ENCODE measurements at places on chromosomes 4 and X. TPM values are rescaled to one million over a fixed set of nuclear protein-coding genes. Genes with fewer than 3 reads are reported as not detected.

Gene FAM184B
- not detected for total RNA-seq

Gene SHROOM4
- total RNA-seq, result 4.3 TPM

Gene CAPN6
- 0.99 TPM for total RNA-seq

Gene VSIG4
- 213 TPM for total RNA-seq

Gene WWC2
- total RNA-seq, result 53.5 TPM

Gene DCX
- total RNA-seq, result 0.16 TPM

Gene TIMM8A
- total RNA-seq, result 7.1 TPM

Gene CABS1
- total RNA-seq, result not detected

Gene NKRF
- 4.9 TPM for total RNA-seq

DNA sequence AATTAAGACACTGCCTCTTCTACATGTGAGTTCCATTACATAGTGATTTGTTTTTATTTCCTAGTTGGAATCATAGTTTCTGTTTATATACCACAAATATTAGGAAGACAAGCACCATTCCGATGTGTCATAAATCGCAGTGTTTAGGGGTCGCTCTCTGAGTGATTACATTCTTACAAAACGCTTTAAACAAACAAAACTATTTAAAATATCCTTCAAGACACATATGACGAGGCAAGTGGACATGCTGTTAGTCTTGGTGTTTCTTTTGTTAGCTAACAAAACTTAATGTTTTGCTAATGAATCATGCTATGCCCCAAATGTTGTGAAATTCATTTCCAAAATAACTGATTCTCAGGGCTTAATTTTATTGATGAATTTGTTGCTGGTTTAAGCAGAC lies 1219.3 kb upstream of the PRKX start:
- H3K4me1 ChIP-seq, result no peaks in the 10 kb centered on the region
- DNase-seq, result no peak
- H3K27me3 ChIP-seq, result no peaks in the 10 kb centered on the region
- no peak overlapping the region for H3K4me3 ChIP-seq

DNA sequence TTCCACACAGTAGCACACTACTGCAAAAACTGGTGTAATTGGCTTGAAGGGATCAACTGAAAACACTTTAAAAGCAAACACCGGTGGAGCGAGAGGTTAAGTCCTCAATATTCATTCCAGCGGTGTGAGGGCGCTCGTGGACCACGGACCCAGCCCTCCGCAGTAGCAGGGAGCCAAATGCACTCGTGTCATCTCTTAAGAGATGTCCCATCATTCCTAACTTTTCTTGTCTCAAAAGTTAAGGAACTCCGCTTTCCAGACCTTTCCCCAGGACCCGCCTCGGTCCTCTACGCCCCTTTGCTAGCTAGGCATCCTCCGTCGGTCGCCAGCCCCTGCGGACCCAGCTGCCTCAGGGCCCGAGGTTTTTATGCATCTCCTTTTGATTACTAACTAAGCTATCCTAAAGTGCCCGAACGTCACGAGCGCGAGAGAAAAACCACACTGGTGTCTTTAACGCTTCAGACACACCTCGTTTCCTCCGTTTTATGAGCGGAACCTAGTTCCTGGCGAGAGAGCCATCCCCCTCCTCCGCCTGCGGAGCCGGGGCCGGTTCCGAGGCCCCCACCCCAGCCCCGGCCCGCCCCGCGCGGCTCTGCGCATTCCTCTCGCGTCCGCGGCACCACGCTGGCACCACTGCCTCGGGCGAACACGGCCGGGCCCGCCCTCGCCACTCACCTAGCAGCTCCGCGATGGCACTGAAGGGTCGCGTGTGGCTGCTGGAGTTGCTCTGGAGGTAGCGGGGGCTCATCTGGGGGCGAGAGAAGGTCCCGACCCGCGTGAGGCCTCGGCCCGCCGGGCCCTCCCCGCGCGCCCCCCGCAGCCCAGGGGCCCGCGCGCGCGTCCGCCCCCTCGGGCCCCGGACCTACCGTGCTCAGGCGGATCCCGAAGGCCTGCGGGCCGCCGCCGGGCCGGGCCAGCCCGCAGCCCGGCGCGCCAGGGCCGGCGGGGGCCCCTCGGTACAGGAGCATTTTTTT lies 723 bp downstream of the MORC4 start:
- no peaks in the 10 kb centered on the region for H3K27me3 ChIP-seq
- H3K27ac ChIP-seq, result peak overlapping the region; percentile 81
- no peaks in the 10 kb centered on the region for H3K4me1 ChIP-seq

DNA sequence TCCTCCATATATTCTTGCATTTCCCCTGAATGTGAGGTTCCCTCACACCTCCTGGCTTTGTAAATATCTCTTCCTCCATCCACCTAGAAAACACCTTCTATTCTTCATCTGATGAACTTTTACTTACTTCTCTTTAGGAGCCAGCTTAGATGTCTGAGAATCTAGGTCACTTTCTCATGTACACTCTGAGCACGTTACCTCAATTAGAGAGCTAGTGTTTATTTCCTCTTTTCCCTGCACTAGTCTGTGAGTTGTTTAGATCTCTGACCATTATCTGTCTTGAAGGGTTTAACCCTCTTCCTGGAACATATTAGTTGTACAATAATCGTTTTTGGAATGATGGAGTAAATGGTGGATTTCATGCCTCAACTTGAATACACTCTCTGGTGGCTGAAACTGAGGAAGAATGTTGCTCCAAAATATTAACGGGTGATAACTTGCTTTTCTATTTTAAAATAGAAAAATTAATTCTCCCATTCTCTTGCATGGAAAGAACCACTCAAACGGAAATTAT lies 8.5 kb upstream of the NEIL3 start:
- H3K27me3 ChIP-seq, result no peaks in the 10 kb centered on the region
- H3K27ac ChIP-seq, result no peak overlapping the region
- DNase-seq, result no peak

DNA sequence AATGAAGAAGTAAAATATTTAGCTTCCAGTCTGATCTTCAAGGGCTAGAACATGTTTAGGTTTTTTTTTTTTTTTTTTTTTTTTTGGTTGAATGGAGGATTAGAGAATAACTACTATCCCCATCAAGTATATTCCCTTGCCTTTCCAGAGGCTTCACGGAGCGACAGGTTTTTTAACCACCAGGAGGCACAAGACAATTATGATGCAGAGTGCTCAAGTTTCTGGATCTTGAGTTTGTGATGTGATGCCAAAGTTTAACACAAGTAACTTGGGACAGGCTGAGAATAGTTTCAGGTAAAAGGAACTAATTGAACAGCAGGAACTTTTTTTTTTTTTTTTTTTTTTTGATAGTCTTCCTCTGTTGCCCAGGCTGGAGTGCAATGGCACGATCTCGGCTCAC lies 30.3 kb downstream of the CCNI start:
- no peaks in the 10 kb centered on the region for H3K36me3 ChIP-seq
- H3K27me3 ChIP-seq, result no peaks in the 10 kb centered on the region
- no peak for DNase-seq
- H3K27ac ChIP-seq, result no peak overlapping the region
- H3K4me3 ChIP-seq, result no peak overlapping the region

- H3K27me3 ChIP-seq, result no peaks in the 10 kb centered on the region
- no peak overlapping the region for H3K27ac ChIP-seq
- no peaks in the 10 kb centered on the region for H3K4me1 ChIP-seq
- no peak overlapping the region for H3K4me3 ChIP-seq
- no peak for DNase-seq
These were observed 333.3 kb downstream of the PDGFC start for GRCh38 chr4:156638334-156638733.

GRCh38 chr4:26298198-26298947 lies 22.4 kb upstream of the RBPJ start:
- H3K27ac ChIP-seq, result no peak overlapping the region
- peaks cover 7% of the 10 kb centered on the region for H3K4me1 ChIP-seq
- H3K27me3 ChIP-seq, result no peaks in the 10 kb centered on the region

DNA sequence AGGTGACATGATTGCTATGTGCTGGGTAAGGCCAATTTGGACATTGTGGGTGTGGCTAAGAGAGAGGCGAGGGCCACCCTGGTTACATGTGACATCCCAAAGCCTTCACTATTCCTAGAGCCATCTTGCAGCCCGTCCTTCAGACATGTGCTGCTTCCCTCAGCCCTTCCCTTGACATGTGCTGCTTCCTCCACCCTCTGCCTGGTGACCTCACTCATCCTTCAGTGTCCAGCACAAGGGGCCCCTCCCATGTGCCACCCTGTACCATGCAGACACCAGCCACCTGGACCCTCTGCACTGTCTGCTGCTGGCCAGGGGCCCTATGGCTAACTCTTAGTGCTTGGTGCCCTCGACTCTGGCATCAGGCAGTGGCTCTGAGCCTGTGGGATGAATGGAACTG lies 27.4 kb downstream of the ADRA2C start:
- H3K36me3 ChIP-seq, result no peaks in the 10 kb centered on the region
- DNase-seq, result no peak
- H3K4me3 ChIP-seq, result no peak overlapping the region

DNA sequence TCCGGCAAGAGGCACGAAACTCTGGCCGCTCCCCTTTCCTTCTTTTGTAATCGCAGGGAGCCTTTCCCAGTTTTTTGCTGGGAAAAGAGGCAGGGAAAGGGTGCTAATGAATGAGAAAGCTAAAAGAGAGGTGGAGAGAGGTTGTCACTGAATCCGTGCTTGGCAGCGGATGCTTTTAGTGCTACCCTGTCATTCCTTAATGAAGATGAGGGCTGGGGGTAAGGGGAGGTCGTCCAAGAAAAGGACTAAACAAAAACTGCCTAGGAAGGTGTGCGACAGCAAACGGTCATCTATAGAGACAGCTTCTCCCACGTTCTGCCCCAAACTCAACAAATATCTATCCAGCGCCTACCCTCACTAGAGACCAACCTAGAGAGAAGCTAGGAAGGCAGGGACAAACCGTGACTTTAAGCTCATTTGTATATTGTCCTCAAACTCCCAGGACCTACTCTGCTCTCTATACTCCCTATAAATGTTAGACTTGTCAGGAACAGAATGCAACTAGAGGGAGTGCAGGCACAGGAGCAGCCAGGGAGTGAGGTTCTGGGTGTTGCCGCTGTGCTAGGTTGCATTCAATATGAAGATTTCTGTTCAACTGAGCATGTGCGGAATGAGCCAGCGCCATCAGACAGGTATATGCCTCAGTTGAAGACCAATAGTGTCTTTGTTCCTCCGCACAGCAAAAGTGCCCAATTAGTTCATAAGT lies 777 bp upstream of the CASK start:
- H3K27ac ChIP-seq, result peak overlapping the region; percentile 89
- H3K27me3 ChIP-seq, result peaks cover 2% of the 10 kb centered on the region
- H3K4me1 ChIP-seq, result no peaks in the 10 kb centered on the region
- H3K4me3 ChIP-seq, result peak overlapping the region; percentile 58
- no peak for DNase-seq

DNA sequence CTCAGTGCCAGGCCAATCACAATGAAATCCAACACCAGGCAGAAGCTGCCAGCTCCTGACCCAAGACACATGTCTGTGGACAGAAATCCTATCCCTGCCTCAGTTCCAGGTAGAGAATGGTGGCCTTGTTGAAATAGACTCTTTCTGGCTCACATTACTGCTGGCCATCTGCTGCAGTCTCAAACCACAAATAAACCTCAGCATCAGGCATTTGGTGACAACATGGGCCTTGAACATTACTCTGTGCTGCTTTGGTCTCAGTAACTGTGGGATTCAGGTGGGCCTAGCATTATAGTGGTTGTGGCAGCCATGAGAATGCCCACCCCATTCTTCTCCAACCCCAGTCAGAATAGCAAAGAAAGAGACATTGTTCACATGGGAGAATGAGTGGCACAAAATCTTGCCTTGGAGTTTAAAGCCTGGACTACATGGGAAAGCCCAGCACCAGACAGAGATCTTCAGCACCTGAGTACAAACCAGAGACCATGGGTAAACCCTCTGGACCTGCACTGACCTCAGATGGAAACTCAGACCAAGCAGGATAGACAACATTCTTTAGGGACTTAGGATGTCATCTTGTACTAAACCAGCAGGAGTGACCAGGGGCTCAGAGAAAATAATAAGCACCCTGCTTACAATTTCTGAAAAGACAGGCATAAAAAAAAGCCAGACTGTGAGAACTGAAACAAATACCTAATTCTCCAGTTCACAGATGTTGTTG lies 50.4 kb upstream of the TRAM1L1 start:
- H3K27ac ChIP-seq, result no peak overlapping the region
- H3K4me1 ChIP-seq, result no peaks in the 10 kb centered on the region
- H3K36me3 ChIP-seq, result no peaks in the 10 kb centered on the region
- no peak for DNase-seq
- no peak overlapping the region for H3K4me3 ChIP-seq

DNA sequence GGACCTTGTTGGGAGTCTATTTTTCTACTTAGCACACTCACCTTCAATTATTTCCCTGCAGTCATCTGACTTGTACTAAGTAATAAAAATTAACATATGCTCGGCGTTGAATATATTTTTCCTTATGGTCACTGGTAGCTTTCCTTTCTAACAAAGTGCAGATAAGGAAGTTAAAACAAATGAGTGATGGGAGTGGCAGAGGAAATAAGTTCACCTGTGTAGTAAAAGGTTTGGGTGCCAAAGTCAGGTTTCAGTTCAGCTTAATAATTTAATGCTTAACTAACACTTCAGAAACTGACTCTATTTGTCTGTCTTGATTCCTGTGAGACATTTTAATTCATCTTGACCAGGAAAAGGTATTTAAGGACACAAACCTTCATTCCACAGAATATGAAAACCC lies 184.4 kb downstream of the PCDH7 start:
- no peaks in the 10 kb centered on the region for H3K36me3 ChIP-seq
- DNase-seq, result no peak
- H3K27me3 ChIP-seq, result no peaks in the 10 kb centered on the region
- H3K4me1 ChIP-seq, result peaks cover 25% of the 10 kb centered on the region

GRCh38 chr4:88518911-88519310 lies 4.7 kb downstream of the PYURF start:
- peaks cover 6% of the 10 kb centered on the region for H3K36me3 ChIP-seq
- H3K4me3 ChIP-seq, result no peak overlapping the region
- H3K27ac ChIP-seq, result peak overlapping the region; percentile 61
- no peak for DNase-seq
- H3K4me1 ChIP-seq, result no peaks in the 10 kb centered on the region

DNA sequence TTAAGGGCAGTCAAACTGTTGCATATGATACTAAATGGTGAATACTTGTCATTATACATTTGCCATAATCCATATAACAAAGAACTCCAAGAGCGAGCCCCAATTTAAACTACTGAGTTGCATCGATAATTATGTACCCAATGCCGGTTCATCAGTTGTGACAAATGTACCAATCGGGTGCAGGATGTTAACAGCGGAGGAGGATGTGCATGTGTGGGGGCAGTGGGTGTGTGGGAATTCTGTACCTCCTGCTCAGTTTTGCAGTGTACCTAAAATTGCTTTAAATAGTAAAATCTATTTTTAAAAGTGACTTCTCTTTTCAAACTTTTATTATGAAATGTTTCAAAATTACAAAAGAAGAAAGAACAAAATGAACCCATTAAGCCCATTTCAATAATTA lies 20.8 kb upstream of the CDS1 start:
- no peak overlapping the region for H3K4me3 ChIP-seq
- no peak for DNase-seq

- no peak overlapping the region for H3K27ac ChIP-seq
- DNase-seq, result no peak
- no peaks in the 10 kb centered on the region for H3K27me3 ChIP-seq
- peaks cover 5% of the 10 kb centered on the region for H3K36me3 ChIP-seq
- no peak overlapping the region for H3K4me3 ChIP-seq
These were observed 10.4 kb downstream of the HAUS7 start for GRCh38 chrX:153459986-153460385.

Data from sigmoid colon (tissue), 7 donors.